ENCODE measurements at places on chromosomes 3 and 15.

- no peak for DNase-seq
Measured at GRCh38 chr3:116001151-116001621, 377.9 kb downstream of the GAP43 start.

GRCh38 chr15:52331490-52332240, 36.1 kb upstream of the MYO5C start:
- DNase-seq: peak; percentile 8

GRCh38 chr3:68936856-68937255, 4.5 kb upstream of the TAFA4 start:
- DNase-seq: no peak

- no peak for DNase-seq
Measured at GRCh38 chr3:22612927-22613326, 590.2 kb upstream of the UBE2E2 start.

GRCh38 chr3:37559461-37559860, 302.2 kb upstream of the CTDSPL start:
- no peak for DNase-seq

- no peak for DNase-seq
Measured at GRCh38 chr3:52712291-52713212, 6.6 kb downstream of the SPCS1 start.

DNA sequence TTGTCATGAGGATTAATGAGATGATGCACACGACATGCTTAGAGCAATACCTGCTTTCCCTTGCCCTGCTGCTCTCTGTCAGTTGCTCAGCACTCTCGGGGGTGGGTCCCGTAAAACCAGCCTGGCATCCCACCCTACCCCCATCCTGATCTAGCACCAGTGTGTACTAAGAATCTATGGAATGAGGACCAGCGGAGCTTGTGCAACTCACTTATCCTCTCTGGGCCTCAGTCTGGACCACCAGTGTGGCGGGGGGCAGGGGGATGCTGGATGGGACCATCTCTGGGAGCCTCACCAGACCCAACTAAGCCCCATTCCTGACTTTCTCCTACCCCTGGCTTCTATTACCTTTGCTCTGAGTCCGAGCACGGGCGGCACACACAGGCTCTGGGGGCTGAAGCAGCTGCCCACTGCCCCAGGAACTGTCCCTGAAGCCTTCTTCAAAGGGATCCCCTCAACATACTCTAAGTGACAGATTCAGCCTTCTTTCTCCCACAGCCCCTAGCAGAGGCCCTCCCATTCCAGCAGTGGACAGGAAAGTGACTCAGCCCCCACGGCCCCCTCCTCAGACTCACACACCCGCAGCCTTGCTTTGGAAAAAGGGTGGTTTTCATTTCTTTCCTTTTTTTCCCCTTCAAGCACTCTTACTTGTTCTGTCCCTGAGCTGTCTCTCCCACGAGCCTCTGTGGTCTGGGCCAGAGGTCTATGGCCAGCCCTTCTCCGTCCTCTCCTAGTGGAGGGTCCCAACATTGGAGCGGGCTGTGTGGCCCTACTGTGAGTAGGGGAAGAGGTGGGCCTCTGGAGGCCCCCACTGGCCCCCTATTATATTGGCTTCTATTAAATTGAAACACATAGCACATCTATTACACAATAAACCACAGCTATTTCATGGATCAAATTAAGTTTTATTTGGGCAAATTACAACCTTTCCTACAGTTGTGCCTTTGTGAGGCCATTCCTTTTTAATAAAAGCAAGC, 100.3 kb downstream of the SMAD6 start:
- no peak for DNase-seq

- no peak for DNase-seq
Measured at GRCh38 chr15:101090428-101090790, 161.4 kb downstream of the CHSY1 start.

DNA sequence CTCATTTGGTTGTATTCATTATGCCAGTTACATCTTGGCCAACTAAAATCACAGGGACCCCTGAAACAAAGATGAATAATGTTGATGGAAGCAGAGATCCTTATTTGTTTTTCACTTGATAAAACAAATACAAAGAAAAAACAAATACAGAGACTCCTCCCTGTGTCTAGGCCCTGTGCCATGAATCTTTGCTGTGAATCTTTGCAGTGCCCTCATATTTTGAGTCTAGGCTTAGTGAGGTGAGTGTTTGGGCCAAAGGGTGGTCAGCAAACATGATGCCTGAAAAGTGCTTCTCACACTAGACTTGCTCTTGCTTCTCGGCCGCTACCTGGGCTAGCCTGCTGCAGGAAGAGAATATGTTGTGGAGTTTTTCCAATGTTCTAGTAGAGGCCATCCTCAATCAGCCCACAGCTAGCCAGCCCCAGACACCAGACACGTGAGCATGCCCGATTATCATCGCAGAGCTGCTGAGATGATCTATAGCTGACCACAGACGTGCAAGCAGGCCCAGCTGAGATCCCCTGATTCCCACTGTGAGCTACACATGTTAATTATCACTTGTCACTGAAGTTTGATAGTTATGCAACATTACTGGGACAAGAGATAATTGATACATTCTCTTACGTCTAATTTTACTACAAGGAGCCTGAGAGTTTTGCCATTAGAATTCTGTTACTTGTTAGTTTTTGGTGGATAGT, 191.4 kb downstream of the THRB start:
- DNase-seq: no peak
